ENCODE measurements at places on chromosomes 16 and 17. TPM values are rescaled to one million over a fixed set of nuclear protein-coding genes. Genes with fewer than 3 reads are reported as not detected.

Gene CEMP1
- not detected for total RNA-seq

Gene TEX19
- not detected for total RNA-seq

Gene RUSF1
- 47.3 TPM for total RNA-seq

Gene ABCC6
- total RNA-seq = not detected

Gene MYH1
- not detected for total RNA-seq

Gene MPV17L
- total RNA-seq = 11.3 TPM

Gene TMEM238L
- not detected for total RNA-seq

Gene ATP2A1
- total RNA-seq = 0.63 TPM

Gene MIF4GD
- 6.9 TPM for total RNA-seq

Gene SYNGR3
- 67.9 TPM for total RNA-seq

Gene KCNAB3
- 7.5 TPM for total RNA-seq

Gene SGSH
- total RNA-seq = 7.2 TPM

Gene SNX20
- not detected for total RNA-seq

Gene TBC1D3E
- not detected for total RNA-seq

Gene TGFB1I1
- 4.1 TPM for total RNA-seq

Gene CDH3
- 10.6 TPM for total RNA-seq

Gene HBM
- total RNA-seq = 7.8 TPM

Gene KRT20
- total RNA-seq = not detected

Gene COL1A1
- total RNA-seq = 5.0 TPM

Gene IRX5
- total RNA-seq = not detected

Gene COX6A2
- total RNA-seq = not detected

Gene PRR29
- total RNA-seq = 1.9 TPM

Gene C16orf92
- not detected for total RNA-seq

Gene SLC46A1
- 22.8 TPM for total RNA-seq

Gene CRHR1
- 16.6 TPM for total RNA-seq

Gene KRTAP1-5
- not detected for total RNA-seq
